ENCODE measurements at places on chromosomes 4 and X.

GRCh38 chr4:156725257-156725656, 246.3 kb downstream of the PDGFC start:
- no peak for DNase-seq

DNA sequence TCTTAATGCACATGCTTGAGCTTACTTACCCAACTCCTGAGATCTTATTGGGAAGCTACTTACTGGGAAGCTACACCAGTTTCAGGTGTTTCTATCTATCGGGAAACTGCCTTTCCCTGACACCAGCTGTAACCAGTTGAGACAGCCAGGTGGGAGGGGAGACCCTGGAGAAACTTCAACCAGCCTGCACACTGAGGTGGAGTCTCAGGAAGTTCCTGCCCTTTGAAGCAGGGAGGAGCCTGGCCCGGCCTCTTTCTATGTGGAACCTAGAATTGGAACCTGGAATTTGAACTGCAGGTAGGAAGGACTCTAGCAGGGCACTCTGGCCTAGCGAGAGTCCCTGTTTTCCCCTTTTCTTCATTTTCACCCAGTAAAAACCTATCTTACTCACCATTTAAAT, 425.8 kb upstream of the PABPC4L start:
- DNase-seq = no peak

DNA sequence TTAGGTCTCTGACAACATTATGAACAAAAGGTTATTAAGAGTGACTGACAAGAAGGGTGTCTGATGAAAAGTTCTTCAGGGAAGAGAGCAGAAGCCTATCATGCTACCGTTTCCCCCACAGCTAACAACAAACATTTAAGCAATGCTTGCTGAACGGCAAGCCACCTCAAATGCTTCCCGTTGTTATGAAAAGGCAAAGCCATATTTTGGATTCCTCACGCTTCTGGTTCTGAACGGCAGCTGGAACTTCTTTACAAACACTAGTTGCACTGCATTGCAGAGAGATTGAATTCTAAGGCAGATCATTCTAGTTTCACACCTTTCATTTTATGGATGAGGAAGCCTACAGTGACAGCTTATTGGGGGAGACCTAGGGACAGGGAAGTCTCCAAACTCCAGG, 48.6 kb upstream of the NAP1L5 start:
- no peak for DNase-seq

- no peak for DNase-seq
These were observed 5.5 kb upstream of the OPRPN start for GRCh38 chr4:70392057-70392776.

DNA sequence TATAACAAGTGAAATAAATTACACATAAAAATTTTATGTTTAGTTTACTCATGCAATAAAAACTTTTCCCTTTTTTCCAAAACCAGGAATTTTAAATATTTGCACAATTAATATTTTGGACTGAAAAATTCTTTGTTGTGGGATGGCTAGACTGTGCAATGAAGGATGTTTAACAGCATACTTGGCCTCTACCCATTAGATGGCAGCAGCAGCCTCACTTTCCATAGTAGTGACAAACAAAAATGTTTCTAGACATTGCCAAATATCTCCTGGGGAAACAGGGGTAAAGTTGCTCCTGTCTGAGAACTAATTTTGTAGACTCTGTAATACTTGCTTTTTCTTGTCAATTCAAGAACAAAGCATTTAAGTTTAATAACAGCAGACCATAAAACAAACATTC, 49.8 kb downstream of the SCLT1 start:
- no peak for DNase-seq

GRCh38 chrX:16215660-16216059, 48.4 kb downstream of the MAGEB17 start:
- no peak for DNase-seq

- DNase-seq = peak; percentile 21
These were observed 8.4 kb upstream of the SORCS2 start for GRCh38 chr4:7183780-7184460.

- DNase-seq = no peak
These were observed 19.1 kb upstream of the TEX13B start for GRCh38 chrX:108001218-108001814.

DNA sequence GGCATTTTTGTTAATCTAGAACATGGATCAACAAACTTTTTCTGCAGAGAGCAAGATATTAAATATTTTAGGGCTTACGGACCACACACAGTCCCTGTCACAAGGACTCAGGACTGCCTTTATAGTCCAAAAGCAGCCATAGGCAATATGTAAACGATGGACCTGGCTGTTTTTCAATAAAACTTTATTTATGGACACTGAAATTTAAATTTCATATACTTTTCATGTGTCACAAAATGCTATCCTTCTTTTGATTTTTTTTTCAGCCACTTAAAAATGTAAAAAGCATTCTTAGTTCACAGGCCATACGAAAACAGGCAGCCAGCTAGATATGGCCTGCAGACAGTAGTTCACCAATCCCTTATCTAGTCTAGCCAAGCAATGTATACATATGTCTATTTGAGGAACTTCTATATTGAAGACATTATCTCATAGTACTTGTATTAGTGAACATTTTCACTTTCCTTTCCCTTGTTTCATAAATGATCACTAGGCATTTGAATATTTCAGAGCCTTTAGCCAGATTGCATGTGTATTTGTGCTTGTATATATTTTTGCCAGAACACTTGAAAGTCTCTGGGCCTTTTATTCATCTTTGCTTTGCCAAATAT, 350.9 kb downstream of the RPA4 start:
- DNase-seq = no peak

DNA sequence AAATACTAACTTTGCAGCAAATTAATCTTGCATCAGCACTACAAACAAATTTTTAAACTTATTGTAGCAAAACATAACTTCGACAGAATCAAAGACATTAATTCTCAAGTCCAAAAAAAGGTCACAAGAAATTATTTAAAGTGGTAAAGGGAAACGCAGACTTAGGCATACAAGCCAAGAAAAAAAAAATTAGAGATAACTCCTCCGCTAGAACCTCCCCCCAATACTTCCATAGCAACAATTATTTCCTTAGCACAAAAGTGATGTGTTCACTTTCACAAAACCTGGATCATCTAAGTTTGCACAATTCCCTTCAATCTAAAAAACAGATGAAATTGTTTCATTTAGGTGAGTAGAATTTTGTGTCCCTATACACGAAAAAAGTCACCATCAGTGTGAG, 1.1 kb downstream of the LRBA start:
- no peak for DNase-seq

DNA sequence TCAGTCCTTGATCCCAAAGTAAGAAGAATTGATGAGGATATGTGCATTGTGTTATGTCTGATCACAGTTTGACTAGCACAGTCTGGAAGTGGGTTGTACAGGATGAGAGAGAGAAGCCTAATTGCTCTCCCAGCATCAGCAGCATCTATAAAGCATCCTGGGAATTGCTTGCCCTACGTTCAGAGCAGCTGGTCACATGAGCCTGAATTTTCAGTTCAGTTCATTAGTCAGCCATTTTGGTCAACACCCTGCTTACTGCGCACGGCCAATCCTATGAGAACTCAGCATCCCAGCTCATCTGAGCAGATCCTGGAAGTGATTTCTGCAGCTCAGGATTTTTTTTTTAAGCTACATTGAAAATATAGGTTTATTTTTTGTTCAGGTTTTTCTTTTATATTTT, at the start of gene RUFY3:
Gene RUFY3 (plus strand): TSS at position 218 of the 400 bp plus-strand sequence. CDS start 610 bp downstream, outside the sequence.
- peak; percentile 45 for DNase-seq

DNA sequence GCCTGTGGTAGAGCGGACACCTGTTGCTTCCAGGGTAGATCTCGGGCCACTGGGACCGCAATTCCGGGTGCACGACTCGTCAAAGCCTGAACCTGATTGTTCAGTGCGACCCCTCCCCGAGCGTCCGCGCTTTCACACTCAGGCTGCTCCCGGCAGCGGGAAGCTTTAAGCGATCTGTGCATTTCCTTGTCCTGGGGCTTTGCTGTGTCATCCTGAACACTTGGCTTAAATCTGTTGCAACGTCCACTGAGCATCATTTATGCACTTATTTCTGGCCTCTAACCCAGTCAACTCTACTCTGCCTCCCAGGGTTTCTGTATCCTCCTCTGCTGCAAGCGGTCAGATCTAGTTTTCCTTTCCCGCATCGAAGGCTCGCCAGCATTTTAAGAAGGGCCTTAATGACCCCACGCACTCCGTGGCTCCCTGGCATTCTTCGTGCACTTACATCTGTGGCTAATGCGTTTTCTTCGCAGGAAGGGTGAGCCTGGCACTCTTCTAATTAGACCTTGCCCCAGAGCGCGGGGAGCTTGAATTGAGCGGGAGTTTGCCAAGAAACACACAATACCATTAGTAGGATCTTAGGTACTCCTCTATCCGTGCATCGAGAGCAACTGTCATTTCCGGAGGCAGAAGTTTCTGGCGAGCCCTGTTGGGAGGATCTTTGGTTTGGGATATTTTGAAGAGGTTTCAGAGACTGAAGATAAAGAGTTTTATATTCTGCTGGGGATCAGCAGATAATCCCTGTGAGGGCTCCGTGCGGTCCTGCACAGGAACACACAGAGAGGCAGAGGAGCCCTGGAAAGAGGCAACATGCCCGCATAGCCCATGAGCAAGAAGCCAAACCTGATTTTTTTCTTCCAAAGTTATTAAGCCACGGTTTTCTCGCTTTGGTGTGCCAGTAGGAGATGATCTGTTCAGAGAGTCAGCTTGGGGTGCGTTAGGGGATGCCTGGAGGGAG, 654 bp upstream of the DDIT4L start:
- peak; percentile 57 for DNase-seq

- DNase-seq = no peak
These were observed 88.5 kb downstream of the DCUN1D4 start for GRCh38 chr4:51931461-51931860.

GRCh38 chr4:8505229-8505628, 64.7 kb downstream of the TRMT44 start:
- no peak for DNase-seq

DNA sequence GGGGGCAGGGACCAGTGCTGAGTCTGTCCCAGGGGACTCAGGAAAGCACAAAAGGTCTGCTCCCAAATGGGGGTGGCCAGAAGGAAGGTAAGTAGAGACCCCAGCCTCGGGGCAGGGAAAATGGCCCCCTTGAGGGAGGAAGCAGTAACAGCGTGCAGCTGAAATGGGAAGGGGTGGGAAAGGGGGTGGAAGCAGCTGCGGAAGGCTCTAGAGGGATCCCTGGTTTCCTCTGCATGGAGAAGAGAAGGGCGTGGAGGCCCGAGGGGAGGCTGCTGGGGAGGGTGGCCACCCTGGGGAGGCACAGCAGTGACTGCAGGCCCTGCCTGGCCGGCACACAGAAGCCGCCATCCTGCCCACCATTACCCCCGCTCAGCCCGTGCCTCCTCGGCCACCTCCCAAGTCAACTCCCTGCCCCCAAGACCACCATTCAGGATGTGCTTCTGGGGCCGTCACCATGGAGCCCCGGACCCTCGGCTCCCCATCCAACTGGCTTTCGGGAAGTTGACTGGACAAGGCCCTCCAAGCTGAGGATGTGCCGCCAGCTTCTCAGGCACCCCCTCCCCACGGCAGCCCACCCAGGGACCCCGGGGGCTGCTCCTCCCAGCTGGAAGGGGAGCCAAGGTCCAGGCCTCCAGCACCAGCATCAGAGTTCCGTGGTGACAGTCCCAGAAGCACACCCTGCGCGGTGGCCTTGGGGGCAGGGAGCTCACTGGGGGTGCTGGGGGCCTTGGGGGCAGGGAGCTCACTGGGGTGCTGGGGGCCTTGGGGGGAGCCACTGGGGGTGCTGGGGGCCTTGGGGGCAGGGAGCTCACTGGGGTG, 23.6 kb downstream of the CFAP99 start:
- DNase-seq = no peak

DNA sequence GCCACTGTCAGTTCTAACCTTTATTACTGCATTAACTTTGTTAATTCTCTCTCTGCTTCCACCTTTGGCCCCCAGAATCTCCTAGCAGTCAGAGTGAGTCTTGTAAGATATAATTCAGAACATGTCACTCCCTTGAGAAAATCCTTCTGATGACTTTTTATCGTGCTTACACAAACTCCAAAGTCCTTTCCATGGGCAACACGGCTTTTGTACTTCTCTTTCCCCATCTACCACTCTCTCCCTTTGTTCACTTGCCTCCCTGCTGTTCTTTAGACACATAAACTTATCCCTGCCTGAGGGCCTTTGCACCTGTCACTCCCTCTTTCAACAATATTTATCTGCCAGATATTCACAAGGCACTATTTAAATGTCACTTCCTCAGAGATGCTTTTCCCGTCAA, 64.8 kb downstream of the MAOB start:
- DNase-seq = no peak

GRCh38 chr4:100188829-100189228, 1.4 kb downstream of the DDIT4L start:
- no peak for DNase-seq

DNA sequence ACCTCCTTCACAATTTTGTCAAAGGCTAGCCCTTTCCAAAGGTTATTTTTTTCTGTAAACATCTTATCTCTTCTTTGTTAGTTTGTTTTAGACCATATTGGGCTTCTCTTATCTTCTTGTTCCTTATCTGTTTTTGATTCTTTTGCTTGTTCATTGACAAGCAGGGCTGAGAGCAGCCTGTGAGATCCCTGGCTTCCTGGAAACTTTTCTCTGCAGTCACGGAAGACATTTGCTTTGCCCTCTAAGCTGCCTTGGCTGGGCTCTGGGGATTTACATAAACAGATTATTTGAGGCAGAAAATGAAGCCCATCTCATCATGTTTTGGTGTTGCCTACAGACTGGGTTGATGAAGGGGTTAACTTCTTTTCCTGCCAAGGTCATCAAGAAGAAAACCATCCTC, 157.4 kb upstream of the AMOT start:
- no peak for DNase-seq

- no peak for DNase-seq
These were observed 310.2 kb downstream of the ASMT start for GRCh38 chrX:1925053-1925481.

GRCh38 chrX:67044029-67044653, 405.3 kb upstream of the EDA2R start:
- DNase-seq = no peak

- no peak for DNase-seq
These were observed 6.8 kb upstream of the SLC26A1 start for GRCh38 chr4:999882-1000425.

- no peak for DNase-seq
These were observed 44.3 kb upstream of the TNIP3 start for GRCh38 chr4:121208244-121209007.

GRCh38 chr4:7854697-7855370, 84.8 kb downstream of the AFAP1 start:
- no peak for DNase-seq

GRCh38 chr4:86563416-86563815, 30.7 kb upstream of the PTPN13 start:
- DNase-seq = no peak

GRCh38 chr4:105613306-105613705, 60.9 kb downstream of the ARHGEF38 start:
- DNase-seq = no peak

DNA sequence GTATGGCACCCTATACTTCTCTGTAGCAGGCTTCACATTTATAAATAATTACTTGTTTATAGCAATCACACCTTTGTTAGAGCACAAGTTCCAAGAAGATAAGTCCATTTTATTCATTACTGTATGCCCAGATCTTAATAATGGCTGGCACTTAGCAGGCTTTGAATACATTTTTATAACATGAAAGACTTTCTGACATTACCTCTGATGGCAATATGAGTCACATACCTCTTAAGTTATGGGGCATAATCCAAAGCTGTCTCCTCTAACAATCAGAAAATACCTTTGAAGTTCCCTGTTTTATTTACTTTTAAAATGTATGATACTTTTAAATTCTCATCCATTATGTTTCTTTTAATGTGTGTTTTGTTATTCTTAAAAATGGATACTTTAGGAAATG, 12.2 kb downstream of the SCRG1 start:
- DNase-seq = no peak

Data from right forelimb (tissue), 1 donor.